ENCODE measurements at places on chromosomes 12 and 14.

GRCh38 chr12:80490329-80490728 lies 46.3 kb downstream of the PTPRQ start:
- DNase-seq = no peak

DNA sequence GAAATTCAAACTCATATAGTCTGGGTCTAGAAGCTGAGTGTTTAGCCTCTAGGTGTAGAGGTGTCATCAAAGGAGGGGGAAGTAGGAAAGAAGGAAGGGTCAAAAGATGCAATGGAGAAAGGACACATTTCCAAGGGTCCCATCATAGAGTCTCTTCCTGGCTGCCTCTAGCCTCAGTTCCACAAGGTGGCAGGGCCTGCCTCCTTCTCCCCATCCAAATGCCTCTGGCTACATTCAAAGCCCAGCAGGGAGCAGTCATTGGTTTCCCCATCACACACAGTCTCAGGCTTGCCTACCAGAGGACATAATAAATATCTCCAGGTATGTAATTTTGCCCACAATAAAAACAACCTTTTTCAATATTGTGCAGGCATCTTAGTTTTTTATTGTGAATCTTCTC lies 2.1 kb upstream of the CCT2 start:
- DNase-seq = no peak

GRCh38 chr12:108531929-108532848 lies 17.1 kb downstream of the FICD start:
- no peak for DNase-seq

DNA sequence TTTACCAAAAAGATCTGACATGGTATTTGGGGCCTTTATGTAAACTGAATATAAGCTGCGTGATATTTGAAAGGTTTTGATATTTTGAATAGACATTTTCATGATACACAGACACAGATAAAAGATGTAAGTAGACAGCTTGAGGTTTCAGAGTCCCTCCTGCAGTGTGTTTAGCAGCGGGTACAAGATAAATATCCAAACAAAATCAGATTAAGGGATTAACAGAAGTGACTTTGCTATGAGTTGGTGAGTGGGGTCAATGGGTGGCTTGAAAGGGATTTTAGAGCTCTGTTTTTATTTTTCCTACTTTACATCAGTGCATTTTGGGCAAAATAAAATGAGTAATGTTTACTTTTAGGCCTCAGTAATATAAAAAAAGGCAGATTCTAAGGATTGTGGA lies 84.1 kb downstream of the IGF1 start:
- DNase-seq = no peak

- no peak for DNase-seq
These were observed 262.0 kb upstream of the G2E3 start for GRCh38 chr14:30296931-30297405.

- no peak for DNase-seq
These were observed 40.2 kb upstream of the FBRSL1 start for GRCh38 chr12:132449565-132450417.

DNA sequence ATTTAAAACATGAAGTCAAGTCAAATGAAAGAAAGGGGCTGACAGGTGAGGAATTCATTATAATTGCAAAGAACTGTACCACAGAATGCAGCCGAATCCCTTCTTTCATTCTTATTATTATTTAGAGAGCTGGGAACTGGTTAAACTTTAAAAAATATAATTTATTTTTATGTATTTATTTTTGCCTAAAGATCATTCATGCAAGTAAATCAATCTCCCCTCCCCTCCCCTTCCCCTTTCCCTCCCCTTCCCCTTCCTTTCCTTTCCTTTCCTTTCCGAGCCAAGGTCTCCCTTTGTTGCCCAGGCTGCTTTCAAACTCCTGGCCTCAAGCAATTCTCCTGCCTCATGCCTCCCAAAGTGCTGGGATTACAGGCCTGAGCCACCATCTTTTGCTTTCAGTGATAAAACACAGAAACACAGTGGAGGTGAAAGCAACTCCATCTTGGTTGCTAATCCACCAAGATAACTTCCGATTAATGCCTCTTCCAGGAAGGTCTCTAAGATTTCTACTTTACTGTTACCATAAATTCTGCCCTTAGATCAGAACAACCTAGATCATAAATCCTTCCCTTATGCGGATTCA lies 6.0 kb upstream of the UBC start:
- DNase-seq = no peak

- no peak for DNase-seq
These were observed 7.2 kb downstream of the NAB2 start for GRCh38 chr12:57096099-57096572.

- DNase-seq = no peak
These were observed 16.9 kb downstream of the MEG3 start for GRCh38 chr14:100842799-100843198.

GRCh38 chr14:45906257-45906656 lies 653.3 kb upstream of the MIS18BP1 start:
- no peak for DNase-seq

GRCh38 chr12:100168562-100168961 lies 25.9 kb upstream of the BLTP3B start:
- DNase-seq = no peak

DNA sequence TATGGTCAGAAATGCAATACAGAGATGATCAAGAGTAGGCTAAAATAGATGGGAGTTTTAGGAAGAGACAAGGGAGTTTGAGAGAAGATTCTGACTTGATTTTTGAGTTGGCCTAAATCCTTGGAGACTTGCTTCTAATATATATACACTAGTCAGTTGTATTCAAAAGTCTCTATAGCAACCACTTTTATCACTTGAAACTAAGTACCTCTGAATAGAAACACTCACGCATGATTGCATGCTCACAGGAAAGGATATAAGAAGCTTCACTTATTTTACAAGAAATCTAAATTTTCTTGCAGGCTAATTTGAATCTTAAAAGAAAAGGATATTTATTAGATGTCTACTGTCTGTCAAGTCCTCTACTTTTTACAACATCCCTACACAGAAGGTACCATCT lies 316.8 kb downstream of the SNAPC1 start:
- DNase-seq = no peak

DNA sequence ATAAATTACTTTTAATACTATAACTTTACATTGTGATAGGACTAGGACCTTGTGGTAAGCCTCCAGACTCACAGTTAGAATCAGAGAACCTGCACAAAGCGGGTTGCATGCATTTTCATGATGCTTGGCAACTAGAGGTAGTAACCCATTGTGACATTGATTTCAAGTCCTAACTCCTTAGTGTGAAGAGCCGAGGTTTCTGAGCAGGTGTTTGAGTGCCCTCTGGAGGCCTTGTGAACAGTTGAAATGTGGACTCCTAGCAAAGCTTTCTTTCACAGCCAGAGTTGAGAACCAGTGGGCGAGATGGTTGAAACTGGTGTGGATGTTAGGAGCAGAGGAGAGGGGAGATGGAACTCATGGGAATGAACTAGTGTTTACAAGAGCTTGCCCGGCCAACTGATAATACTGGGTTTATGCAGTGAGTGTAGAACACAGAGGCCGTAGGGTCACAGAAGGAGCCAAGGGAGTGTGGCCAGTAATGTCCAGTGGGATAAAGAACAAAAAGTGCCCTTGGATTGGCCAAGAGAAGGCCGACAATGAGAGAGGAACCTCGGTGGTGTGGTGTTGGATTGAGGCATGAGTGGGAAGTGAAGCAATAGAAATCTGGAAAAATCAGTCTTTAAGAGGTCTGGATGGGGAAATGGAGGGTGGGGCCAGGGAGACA lies 10.9 kb downstream of the ZNF664 start:
- peak; percentile 44 for DNase-seq

DNA sequence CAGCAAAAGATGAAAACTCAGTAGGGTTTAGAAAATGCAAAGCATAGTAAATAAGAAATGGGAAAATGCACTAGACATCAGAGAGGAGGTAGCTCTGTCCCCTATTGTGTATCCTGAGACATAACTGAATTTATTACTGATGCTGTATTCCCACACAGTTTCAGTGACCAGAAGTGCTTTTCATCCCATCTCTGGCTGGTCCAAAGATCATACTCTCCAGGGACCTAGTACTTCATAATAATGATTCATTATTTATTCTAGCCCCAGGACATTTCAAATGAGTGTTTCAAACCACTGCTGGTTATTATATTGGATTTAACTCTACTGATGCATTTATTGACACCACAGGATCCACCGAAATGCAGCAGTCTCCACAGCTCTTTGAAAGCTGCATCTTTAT lies 163.3 kb downstream of the PAWR start:
- no peak for DNase-seq

DNA sequence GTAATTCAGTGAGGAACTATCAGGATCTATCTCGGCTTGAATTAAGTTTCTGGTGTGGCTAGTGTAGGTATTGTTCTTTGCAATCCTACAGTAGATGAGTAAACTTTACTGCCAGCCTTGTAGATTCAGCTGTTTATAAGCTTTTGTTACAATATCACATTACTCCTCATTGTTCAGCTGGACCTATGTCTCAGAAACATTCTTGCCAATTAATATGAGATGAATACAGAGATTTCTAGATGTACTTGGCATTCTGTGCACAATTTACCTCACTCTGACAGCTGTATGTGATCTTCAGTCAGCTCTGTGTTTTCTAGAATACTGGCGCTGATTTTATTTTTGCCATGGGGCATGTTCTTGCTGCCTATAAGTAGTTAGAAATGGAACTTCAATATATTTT lies 55.7 kb downstream of the METTL25 start:
- no peak for DNase-seq

GRCh38 chr12:71782017-71782416 lies 27.4 kb downstream of the RAB21 start:
- DNase-seq = no peak

DNA sequence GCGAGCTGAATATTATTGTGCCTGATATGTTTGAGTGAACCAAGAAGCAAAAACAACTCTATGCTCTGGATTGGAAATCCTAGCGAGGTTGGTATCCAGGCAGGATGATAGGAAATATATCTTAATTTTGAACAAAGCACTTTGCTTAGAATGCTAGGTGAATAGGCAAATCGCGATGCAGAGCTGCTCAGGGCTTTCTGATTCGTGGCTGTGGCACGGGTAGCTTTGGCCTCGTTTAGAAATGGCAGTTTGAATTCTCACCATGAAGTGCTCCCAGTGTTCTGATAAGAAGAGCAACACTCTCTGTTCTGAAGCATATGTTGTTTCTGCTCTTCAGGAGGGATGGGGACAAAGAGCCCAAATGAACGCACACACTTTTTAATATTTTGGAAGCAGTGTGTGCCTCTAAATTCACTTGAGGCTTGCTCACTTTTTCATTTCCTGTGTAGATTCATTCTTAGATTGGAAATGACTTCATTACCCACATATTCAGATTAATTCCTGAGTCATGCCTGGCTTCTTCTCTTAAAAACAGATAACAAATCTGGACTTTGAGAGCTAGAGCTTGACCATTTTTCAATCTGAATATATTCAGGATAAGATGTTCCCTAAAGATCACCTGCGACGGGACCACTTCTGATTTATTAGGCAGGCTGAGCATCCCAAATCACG lies 200.9 kb downstream of the RPAP3 start:
- DNase-seq = no peak

DNA sequence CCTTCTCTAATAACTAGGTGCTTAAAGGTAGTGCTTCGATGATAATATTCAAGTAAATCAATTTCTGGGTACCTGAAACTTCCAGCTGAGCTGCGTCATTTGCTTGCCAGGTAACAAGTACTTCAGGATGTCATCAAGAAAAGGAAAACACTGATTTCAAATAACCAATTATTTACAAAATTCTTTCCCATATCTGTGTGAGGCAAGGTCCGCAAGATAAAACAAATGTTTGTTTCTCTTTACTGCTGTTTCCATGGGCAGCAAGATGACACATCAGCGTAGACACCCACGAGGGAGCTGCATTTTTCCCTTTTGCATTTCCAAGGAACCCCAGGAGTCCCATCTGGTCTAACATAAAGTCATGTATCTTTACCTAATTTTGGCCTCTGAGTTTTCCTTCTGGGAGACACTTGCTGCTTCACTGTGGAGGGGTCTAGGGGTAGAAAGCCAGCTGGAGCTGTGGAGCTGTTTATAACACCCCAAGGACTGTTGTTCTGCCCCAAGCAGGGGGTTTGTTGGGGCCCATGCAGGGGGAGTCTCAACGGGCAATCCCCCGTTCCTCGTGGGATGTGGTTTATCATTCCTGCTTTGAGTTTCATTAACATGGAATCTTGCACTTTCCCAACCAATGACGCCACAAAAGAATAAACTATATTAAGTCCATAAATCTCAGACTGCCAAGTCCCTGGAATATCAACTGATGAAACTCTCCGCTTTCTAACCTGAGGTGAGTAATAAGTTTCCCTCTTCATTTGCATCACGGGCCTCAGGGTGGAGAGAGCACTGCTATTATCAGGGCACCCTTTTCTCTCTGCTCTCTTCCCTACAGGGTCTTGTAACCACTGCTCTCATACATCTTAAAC lies 112.8 kb upstream of the PELI2 start:
- no peak for DNase-seq

- DNase-seq = peak; percentile 69
These were observed 31.3 kb upstream of the SMUG1 start for GRCh38 chr12:54220092-54220557.

DNA sequence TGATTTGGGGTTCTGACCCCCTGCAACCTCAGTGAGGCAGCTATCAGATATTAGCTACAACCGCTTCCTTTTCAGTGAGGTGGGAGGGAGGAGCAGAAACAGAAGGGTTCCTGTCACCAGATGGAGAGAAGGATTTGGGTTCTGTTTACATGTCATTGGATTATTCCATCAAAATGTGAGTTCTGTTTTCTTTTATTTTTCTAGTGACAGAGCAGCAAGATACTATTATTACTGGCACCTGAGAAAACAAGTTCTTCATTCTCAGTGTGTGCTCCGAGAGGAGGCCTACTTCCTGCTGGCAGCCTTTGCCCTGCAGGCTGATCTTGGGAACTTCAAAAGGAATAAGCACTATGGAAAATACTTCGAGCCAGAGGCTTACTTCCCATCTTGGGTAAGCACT lies 52.8 kb downstream of the FRMD6 start:
- DNase-seq = no peak

- no peak for DNase-seq
These were observed 348.8 kb downstream of the GXYLT1 start for GRCh38 chr12:41795910-41796309.

- no peak for DNase-seq
These were observed 703.7 kb upstream of the MGAT4C start for GRCh38 chr12:86959766-86960458.

GRCh38 chr12:120225200-120225558 lies 24.3 kb upstream of the RPLP0 start:
- no peak for DNase-seq

- no peak for DNase-seq
These were observed 251.0 kb upstream of the SFSWAP start for GRCh38 chr12:131459773-131460365.

DNA sequence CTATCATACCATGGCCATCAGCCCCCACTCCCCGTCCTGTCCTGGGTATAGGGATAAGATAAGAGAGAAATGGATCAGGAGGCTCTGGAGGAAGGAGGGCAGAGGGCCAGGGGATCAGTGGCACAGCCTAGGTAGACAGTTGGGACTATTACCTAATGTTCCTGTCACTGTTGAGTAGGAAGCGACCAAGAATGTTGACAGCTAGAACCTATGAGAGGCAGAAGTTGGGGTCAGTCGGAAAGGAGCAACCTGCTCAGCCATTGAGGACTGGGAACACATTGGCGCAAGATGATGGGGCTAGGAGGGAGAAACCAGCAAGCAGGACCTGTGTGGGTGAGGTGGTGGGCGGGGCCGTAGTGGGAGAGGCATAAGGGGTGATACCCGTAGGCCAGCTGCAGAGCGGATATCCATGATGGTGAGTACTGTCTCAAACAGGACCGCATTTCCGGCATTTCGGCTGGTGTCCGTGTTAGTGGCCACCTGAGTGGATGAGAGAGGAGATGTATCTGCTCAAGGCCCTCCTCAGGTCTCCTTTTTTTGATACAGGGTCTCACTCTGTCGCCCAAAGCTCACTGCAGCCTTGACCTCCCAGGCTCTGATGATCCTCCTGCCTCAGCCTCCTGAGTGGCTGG lies 3.3 kb downstream of the AP1G2 start:
- no peak for DNase-seq
